NCI-H446 (cell line): ENCODE measurements at places on chromosomes 2 and 18.

DNA sequence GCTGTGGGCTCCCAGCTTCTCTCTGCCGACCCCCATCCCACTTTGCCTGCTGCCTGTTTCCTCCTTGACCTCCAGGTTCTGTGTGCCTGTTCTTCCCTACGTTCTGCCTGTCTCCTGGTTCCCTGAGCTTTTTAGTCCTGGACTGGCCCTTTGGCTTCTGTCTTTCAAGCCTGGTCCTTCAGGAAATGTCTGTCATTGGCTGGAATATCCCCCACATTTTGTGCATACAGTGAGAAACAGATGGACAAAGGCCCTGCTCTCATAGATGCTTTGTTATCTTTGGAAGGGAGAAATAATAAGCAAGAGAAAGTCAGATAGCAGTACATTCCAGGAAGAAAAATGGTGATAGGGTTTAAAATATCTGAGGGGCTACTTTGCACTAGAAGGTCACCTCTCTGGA, 5.7 kb downstream of the MGAT5 start:
- DNase-seq, result no peak

DNA sequence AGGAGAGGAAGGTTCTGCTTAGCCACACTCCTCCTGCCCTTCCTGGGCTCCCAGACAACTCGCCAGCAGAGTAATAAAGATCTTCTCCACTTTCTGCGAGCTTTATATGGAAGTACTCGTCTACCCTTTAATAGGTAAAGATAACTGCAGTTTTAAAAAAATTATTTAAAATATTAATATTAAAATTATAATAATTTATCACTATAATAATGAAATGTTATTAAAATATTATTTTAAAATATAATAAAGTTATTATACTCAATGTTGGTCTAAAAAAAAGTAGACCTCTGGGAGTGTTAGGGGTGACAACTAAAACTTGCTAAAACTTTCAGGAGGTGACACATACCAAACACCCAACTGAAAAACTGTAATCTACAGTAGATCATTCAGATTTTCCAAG, 81.5 kb downstream of the RBM43 start:
- no peak for DNase-seq

DNA sequence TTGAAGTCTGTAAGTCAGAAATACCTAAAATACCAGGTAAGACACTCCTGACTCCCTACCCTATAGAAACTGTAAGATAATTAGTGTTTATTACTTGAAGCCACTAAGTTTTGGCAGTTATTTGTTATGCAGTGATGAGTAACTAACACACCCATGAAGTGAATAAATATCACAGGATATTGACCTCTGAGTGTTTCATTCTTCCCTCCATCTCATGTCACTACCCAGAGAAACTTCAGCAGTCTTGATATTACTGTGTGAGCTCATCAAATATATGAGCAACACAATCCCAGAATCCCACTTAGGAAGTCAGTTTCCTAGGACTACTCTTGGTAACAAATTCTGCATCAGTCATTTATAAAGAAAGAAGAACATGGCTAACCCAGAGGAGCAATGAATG, 529.7 kb downstream of the FBXO15 start:
- no peak for DNase-seq

GRCh38 chr18:25189391-25190185, 162.4 kb downstream of the ZNF521 start:
- DNase-seq, result no peak

DNA sequence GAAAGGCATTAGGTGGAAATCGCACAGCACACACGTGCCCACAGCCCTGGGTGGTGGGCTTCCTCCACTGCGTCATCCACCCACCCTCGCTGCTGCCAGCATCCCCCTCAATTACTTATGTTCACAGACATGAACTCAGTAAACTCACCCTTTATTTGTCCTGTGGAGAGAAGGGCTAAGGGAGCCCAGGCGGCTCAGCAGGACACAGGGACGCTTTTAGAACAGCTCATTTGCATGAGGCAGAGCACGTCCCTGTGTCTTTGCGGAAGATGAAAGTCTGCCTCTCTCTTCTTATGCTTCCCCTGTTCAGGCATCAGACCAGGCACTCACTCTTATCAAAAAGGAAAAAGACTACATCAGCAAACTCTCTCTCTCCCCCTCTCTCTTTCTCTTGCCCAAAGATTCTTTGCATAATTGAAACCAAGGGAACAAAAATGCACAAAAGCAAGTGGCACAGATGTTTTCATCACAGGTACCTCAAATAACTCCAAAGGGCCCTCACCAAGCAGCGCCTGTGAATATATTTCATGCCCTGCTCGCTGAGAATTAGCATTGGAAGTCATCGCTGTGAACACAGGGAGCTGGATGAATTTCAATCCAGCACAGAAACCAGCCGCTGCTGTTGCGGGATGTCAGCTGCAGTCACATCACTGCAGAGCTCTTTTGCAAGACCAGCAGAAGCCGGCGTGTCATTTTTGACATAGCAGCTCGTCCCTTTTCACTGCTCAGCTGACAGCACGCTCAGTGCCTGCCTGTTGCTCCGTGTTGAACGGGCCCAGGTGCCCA, 376.3 kb upstream of the MYT1L start:
- DNase-seq, result no peak

DNA sequence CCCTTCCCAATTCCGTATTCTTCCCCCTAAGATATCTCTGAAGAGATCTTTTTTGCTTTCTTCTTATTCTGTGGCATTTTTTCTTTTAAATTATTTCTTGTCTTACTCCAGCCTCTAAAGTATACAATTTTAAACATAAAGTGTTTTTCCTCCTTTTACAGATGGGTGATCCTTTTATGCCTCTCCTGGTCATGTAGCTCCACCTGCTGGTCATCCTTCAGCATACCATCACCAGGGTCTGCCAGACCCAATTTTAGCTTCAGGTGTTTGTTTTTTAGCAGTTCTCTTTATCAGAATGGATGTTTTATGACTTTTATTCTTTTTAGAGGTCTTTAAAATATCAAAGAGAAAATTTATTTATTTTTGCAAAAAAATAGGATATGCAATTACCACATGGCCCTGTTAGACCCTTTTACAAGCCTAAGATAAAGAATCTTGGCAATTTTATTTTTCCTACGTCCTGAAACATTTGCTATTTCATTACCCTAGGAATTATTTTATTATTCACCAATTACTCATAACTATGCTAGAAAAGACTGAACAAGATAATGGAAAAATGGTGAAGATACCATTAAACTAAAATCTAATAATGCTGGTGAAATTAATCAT, 55.5 kb downstream of the PIGN start:
- DNase-seq, result peak; percentile 39
